K562 (cell line): ENCODE measurements at places on chromosomes 1 and 21. TPM values are rescaled to one million over a fixed set of nuclear protein-coding genes. Genes with fewer than 3 reads are reported as not detected.

MGST3 gene
- 77.0 and 82.0 TPM in 2 replicates for total RNA-seq

ZNF678 gene
- total RNA-seq = 9.0 and 10.6 TPM in 2 replicates

DNA sequence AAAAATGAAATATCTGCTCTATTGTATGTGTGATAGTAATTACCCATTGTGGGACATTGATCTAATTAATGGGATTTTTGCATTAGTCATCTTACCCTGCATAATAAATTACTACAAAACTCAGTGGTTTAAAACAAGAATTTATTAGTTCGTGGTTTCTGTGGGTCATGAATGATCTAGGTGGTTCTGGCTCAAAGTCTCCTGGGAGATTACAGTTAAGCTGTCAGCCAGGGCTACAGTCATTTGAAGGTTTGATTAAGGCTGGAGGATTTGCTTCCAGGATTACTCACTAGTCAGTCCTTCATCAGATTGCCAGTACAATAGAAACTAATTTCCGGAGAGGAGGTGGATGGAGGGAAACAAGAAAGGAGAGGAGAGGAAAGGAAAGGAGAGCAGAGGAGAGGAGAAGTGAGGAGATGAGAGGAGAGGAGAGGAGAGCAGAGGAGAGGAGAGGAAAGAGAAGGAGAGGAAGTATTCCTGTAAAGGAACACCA is 60.4 kb upstream of the TNFSF4 start:
- no peak overlapping the region for H3K27ac ChIP-seq
- no peak for DNase-seq
- H3K4me1 ChIP-seq = peaks cover 29% of the 10 kb centered on the region
- H3K36me3 ChIP-seq = no peaks in the 10 kb centered on the region
- H3K27me3 ChIP-seq = no peaks in the 10 kb centered on the region
- no peak overlapping the region for H3K4me3 ChIP-seq

GRCh38 chr1:172609528-172609927 is 49.4 kb upstream of the FASLG start:
- peaks cover 20% of the 10 kb centered on the region; the same call in 2 of the 3 replicates for H3K36me3 ChIP-seq
- no peak for DNase-seq
- H3K4me1 ChIP-seq = peaks cover 5% of the 10 kb centered on the region; the same call in 2 of the 3 replicates
- H3K27me3 ChIP-seq = no peaks in the 10 kb centered on the region
- no peak overlapping the region for H3K4me3 ChIP-seq

DNA sequence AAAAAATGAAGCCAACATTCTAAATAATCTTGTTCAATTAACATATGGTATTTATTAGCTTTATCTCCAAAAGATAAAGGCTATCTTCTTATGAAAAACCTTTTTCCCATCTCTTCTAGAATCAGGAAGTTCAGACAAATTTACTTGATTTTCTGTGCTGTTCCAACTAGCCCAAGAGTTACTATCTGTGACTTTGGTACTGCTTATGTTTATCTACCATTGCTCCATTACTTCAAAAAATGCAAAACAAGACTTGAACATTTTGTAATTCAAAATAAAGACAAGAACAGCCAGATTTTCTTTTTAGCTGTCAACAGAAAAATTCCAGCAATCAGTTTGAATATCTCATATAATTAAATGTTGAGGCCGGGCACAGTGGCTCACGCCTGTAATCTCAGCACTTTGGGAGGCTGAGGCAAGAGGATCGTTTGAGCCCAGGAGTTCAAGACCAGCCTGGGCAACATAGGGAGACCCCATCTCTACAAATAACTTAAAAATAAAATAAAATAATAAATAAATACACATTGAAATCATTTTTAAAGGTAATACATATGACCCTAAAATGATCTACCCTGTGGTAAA is 188.5 kb downstream of the LTN1 start:
- no peaks in the 10 kb centered on the region for H3K36me3 ChIP-seq
- no peaks in the 10 kb centered on the region; the same call in 2 of the 3 replicates for H3K4me1 ChIP-seq
- H3K4me3 ChIP-seq = no peak overlapping the region
- no peak for DNase-seq

DNA sequence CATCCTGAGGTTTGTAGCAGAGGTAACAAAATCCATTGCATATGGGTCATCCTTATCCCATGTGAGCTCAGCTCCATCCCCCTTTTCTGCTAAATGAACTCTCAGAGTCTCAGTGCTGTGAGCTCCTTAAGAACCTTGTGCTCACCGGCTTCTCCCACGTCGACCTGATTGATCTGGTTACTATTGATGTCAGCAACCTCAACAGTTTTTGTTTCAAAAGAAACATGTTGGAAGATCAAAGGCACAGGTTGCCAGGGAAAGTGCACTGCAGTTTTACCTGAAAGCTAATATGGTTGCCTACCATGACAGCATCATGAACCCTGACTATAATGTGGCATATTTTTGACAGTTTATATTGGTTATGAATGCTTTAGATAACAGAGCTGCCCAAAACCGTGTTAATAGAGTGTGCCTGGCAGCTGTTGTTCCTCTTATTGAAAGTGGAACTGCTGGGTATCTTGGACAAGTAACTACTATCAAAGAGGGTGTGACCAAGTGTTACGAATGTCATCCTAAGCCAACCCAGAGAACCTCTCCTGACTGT is 131.4 kb downstream of the HS2ST1 start:
- H3K4me3 ChIP-seq = no peak overlapping the region
- DNase-seq = no peak
- no peaks in the 10 kb centered on the region for H3K27me3 ChIP-seq
- H3K4me1 ChIP-seq = no peaks in the 10 kb centered on the region
- no peak overlapping the region for H3K27ac ChIP-seq

AIRE gene
- total RNA-seq = not detected in 2 replicates

GRCh38 chr1:8202182-8202905 is 115.6 kb upstream of the SLC45A1 start:
- no peak overlapping the region for H3K4me3 ChIP-seq
- DNase-seq = peak; percentile 47
- no peaks in the 10 kb centered on the region for H3K36me3 ChIP-seq
- peaks cover 22% of the 10 kb centered on the region for H3K27me3 ChIP-seq

DNA sequence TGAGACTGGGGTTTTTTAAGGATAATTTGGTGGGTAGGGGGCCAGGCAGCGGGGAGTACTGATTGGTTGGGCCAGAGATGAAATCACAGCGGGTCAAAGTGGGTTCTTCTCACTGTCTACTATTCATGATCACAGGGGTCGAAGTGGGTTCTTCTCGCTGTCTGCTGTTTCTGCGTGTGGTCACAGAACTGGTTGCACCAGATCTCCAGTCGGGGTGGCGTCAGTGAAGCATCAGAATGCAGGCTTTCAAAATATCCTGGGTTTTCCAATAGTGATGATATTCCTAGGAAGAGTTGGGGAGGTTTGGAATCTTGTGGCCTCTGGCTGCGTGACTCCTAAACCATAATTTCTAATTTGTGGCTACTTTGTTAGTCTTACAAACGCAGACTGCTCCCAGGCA is 45.1 kb downstream of the TRPM2 start:
- H3K36me3 ChIP-seq = no peaks in the 10 kb centered on the region
- H3K27me3 ChIP-seq = peaks cover 52% of the 10 kb centered on the region
- peaks cover 3% of the 10 kb centered on the region for H3K4me1 ChIP-seq
- DNase-seq = no peak

DNA sequence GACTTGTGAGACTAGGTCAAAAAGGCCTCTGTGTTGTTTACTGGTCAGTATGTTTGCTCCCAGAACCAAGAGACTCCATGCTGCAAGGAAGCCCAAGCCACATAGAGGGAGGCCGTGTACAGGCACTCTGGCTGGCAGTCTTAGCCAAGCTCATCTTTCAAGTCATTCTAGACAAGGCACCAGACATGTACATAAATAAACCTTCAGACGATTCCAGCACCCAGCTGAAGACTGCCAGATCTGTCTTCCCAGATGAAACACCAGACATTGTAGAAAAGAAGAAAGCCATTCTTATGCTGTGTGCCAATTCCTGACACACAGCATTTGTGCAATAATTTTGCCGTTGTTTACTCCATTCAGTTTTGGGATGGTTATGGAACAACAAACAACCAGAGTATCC is 595.5 kb downstream of the KIF26B start:
- H3K36me3 ChIP-seq = peaks cover 57% of the 10 kb centered on the region; the same call in 2 of the 3 replicates
- no peak for DNase-seq
- no peak overlapping the region for H3K27ac ChIP-seq
- H3K27me3 ChIP-seq = no peaks in the 10 kb centered on the region
- H3K4me3 ChIP-seq = no peak overlapping the region
- H3K4me1 ChIP-seq = no peaks in the 10 kb centered on the region

OR14C36 gene
- not detected in 2 replicates for total RNA-seq

RSRP1 gene
- 146 and 159 TPM in 2 replicates for total RNA-seq

GRCh38 chr1:228778961-228779360 is 43.7 kb downstream of the RHOU start:
- H3K4me1 ChIP-seq = no peaks in the 10 kb centered on the region
- no peak overlapping the region for H3K4me3 ChIP-seq
- no peaks in the 10 kb centered on the region for H3K36me3 ChIP-seq
- H3K27ac ChIP-seq = no peak overlapping the region
- DNase-seq = no peak
- peaks cover 25% of the 10 kb centered on the region for H3K27me3 ChIP-seq

DNA sequence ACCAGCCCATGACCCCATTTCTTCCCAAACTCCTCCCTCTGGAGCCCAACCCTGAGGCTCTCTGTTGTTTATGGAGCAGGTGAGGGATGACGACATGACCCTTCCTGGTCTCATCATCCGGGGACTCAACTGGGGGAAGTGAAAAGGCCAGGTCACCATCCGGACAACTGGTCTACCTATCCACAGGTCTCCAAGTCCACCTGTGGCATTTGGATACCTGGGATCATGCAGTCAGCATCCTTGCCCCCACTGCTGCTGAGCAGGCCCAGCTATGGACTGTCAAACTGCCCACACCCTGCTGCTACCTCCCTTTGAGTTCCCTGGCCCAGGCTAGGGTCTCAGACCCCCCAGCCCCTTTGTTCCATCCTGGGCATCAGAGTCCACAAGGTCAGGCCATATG is 60.0 kb upstream of the LAPTM5 start:
- no peak for DNase-seq
- H3K4me1 ChIP-seq = peaks cover 8% of the 10 kb centered on the region; the same call in 1 of the 3 replicates
- H3K36me3 ChIP-seq = no peaks in the 10 kb centered on the region
- H3K4me3 ChIP-seq = no peak overlapping the region
- H3K27me3 ChIP-seq = no peaks in the 10 kb centered on the region; the same call in 2 of the 3 replicates

- H3K27me3 ChIP-seq = peaks cover 42% of the 10 kb centered on the region
- H3K27ac ChIP-seq = no peak overlapping the region
- no peak for DNase-seq
- no peaks in the 10 kb centered on the region for H3K36me3 ChIP-seq
- H3K4me3 ChIP-seq = no peak overlapping the region
- H3K4me1 ChIP-seq = peaks cover 17% of the 10 kb centered on the region
Observed at GRCh38 chr1:93677729-93678128, 3.9 kb downstream of the BCAR3 start.

VTCN1 gene
- not detected in 2 replicates for total RNA-seq

GRCh38 chr1:5513179-5513578 is 479.0 kb downstream of the NPHP4 start:
- H3K4me1 ChIP-seq = 0 out of 2 replicates have a peak, but pooled peaks cover 2% of the 10 kb centered on the region
- no peaks in the 10 kb centered on the region for H3K36me3 ChIP-seq
- H3K4me3 ChIP-seq = no peak overlapping the region
- DNase-seq = no peak
- H3K27me3 ChIP-seq = no peaks in the 10 kb centered on the region
- H3K27ac ChIP-seq = no peak overlapping the region

RSPO1 gene
- not detected in 2 replicates for total RNA-seq

GRCh38 chr1:12305377-12305776 is 75.5 kb downstream of the VPS13D start:
- peaks cover 89% of the 10 kb centered on the region for H3K36me3 ChIP-seq
- no peaks in the 10 kb centered on the region for H3K27me3 ChIP-seq
- no peaks in the 10 kb centered on the region for H3K4me1 ChIP-seq

TMEM81 gene
- 5.0 and 5.2 TPM in 2 replicates for total RNA-seq
